HS-5 (cell line): ENCODE measurements at places on chromosomes 16 and 17.

DNA sequence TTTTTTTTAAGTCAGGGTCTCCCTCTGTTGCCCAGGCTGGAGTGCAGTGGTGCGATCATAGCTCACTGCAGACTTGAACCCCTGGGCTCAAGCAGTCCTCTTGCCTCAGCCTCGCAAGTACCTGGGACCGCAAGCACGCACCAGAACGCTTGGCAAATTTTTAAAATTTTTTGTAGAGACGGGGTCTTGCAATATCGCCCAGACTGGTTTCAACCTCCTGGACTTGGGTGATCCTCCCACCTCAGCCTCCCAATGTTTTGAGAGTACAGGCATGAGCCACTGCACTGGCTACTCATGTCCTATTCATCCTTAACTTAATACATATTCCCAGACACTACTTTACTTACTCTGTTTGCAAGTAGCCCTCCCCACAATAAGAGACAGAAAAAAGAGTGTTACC, 16.3 kb upstream of the RBL2 start:
- DNase-seq = no peak

DNA sequence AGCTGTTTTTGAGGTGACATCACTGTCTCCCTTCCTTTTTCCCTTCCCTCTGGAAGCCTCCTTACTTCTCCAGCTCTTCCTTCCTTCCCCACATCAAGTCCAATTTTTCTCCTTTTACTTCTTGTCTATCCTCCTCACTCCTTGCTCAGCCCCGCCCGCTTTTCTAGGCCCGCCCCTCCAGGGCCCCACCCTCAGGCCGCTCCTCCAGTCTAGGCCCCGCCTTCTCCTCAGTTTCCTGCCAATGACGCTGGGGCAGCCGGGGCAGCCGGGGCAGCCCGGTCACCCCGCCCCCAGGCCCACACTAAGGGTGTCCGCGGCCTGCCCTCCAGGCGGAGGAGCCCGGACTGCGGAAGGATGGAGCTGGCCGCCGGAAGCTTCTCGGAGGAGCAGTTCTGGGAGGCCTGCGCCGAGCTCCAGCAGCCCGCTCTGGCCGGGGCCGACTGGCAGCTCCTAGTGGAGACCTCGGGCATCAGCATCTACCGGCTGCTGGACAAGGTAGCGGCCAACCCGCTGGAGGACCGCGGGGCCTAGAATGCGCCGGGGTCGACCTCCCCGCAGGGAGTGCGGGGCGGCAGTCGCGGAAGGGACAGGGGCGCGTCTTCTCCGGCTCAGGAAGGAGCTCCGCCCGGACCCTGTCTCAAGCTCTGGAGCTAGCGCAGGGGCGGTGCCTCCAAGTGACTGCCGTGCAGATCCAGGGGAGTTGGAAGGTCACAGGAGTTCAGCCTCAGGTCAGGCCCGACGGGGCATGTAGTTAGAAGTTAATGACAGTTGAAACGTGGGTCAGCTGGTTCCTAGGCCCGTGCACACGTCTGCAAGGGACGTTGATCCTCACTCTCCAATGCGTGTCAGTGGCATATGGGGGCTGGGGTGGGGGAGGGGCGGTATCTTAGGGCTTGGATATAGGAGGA, at the start of gene PCTP:
Gene PCTP (plus strand): TSS at position 302 of the 908 bp plus-strand sequence. CDS start 53 bp downstream, at position 355.
- DNase-seq = peak; percentile 53

- no peak for DNase-seq
Observed at GRCh38 chr16:68627951-68628425, 17.1 kb upstream of the CDH3 start.

DNA sequence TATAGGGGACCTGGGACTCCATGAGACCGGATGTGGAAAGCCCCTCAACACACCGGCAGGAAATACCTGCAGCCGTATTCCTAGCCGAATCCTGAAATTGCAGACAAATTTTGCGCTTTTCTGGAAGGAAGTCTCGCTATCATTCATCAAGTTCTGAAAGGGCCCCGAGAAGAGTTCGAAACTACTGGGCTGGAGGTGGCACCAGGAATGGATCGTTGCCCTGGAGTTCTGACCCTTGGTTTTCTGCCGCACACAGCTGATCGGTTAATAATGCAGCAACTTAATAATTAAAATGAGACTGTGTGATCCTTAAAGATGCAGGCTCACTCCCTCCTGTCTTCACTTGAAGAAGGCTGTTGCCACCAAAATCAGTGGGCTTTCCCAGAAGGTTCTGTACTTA, 55.7 kb upstream of the MRTFB start:
- no peak for DNase-seq

GRCh38 chr17:43479948-43480347, 3.8 kb upstream of the DHX8 start:
- DNase-seq = no peak

- no peak for DNase-seq
Observed at GRCh38 chr17:83194761-83195329, 115.4 kb downstream of the METRNL start.

GRCh38 chr16:63530208-63530607, 1494.0 kb upstream of the CDH8 start:
- DNase-seq = no peak

GRCh38 chr16:57562669-57563486, 20.4 kb downstream of the ADGRG5 start:
- DNase-seq = no peak

GRCh38 chr17:16484445-16485175, 7.4 kb downstream of the LRRC75A start:
- no peak for DNase-seq

DNA sequence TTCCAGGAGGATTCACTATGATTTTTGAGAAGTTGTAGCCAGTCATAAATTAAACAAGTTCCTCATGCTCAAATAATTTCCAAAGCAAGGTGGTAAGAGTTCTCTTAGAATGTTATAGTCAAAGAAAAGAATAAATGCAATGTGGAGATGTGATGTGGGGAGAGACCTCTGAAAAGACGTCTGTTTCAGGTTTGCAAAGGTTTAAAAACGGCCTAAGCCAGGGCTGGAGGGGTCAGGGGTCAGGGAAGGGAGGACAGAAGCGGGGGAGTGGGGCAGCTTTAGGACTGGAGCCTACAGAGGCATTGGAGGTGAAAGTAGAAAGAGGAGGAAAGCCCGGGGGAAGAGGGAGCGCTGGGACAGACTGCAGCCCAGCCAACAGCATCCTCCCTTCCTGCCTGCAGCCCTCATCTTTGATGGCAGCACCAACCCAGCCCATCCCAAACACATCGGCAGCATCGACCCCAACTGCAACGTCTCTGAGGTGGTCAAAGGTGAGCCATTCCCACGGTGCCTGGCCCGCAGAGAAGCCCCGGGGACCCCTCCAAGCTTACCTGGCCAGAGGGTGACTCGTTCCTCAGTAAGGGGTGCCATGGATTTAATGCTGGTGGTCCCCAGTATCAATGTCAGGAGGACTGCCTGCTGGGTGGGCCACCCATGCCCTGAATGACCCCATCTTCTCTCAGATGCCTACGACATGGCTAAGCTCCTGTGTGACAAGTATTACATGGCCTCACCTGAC, 11.4 kb downstream of the PDK2 start:
- DNase-seq = no peak

GRCh38 chr16:879461-879861, 78.9 kb upstream of the GNG13 start:
- DNase-seq = no peak

GRCh38 chr17:48550502-48551213, 5.7 kb upstream of the HOXB2 start:
- DNase-seq = no peak

DNA sequence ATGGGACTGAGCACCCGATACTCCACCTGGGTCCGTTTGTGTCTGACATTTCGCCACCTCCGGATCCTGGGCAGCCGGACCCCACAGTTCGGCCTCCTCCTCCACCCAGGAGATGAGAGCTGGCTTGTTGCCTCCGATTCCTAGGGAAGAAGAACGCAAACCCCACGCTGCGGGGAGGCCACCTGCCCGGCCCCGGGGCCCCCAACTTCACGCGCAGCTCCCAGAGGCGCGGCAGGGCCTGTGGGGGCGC, 542 bp downstream of the ZNF764 start:
- no peak for DNase-seq

- DNase-seq = peak; percentile 53
Observed at GRCh38 chr16:67173808-67174705, 3.7 kb downstream of the NOL3 start.

DNA sequence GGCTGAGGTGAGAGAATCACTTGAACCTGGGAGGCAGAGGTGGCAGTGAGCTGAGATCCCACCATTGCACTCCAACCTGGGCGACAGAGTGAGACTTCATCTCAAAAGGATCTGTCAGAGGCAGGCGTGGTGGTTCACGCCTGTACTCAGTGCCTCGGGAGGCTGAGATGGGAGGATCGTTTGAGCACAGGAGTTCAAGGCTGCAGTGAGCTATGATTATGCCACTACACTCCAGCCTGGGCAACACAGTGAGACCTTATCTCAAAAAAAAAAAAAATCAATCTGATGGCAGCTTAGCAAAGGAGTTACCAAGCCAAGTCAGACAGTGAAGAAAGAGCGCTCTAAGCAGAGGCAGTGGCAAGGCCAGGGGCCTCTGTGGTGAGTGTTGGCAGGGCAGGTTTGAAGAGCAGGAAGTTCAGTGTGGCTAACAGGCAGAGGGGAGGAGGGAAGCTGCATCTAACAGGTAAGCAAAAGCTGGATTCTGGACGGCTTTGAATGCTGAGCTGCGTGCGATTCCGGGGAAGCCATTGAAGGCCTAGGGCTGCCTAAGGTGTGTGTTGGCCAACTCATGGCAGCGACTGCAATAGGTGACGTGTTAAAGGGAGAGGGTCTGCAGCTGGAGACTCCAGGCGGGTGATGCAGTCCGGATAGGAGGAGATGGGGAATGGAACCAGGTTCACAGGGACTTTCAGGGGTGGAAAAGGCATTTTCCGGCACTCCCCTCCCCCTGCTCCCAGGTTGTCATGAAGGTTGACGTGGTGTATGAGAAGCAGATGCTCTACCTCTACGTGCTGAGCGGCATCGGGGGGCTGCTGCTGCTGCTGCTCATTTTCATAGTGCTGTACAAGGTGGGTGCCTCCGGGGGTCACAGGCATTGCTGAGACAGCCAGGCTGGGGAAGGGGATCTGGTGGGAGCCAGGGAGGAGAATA, 7.0 kb downstream of the ZNF768 start:
- DNase-seq = no peak

DNA sequence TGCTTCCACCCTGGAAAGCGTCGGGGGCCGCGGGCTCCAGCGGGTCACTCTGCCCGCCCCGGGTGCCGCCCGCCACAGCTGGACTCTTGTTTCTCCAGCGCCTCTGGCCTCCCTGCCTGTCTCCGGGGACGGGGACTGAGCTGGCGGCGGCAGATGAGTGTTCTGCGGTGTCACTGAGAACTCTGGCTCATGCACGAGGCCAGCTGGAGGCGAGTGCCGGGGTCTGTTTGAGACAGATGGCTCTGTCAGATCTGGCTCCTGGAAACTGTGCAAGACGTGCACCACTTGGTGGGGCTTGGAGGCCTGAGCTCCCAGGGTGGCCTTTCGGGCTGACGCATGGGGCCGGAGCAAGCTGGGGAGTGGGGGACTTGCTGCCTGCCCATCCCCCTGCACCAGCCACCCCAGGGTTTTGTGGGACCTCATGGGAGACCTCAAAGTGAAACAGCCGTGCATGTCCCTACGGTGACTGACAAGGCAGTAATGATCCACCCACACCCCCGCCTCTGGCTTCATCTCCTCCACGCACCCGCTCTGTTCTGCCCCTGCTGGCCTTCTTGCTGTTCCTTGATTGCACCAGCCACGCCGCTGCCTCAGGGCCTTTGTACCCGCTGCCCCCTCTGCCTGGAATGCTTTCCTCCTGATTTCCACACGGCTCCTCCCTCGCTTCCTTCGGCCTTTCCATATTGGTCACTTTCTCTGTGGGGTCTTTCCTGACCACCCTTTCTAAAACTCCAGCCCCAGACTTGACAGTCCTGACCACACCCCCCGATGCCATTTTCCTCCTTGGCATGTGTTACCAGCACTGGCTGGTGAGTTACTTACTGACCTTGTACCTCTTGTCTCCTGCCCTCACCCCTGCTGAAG, 174.9 kb upstream of the CIBAR2 start:
- DNase-seq = no peak
